ENCODE measurements at places on chromosomes 1 and 21.

DNA sequence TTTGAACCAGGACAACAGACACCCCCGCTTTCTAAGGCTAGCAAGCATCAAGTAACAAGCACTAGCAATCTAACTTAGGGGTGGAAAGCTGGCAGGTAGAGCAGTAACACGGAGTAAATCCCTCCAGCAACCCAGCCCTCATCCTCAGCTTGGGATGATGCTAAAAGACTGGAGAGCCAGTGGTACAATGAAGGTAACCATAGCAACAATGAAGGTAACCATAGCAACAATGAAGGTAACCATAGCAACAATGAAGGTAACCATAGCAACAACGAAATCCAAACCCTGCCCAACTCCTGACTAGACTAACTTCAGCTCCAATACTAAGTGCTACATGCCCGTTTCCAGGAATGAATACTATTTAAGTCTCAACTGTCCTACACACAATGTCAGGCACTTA, 22.2 kb upstream of the EIF4G3 start:
- DNase-seq: no peak

GRCh38 chr1:6244401-6245049, 546 bp downstream of the HES3 start:
- no peak for DNase-seq

- DNase-seq: no peak
Observed at GRCh38 chr1:185453496-185454192, 136.6 kb upstream of the IVNS1ABP start.

DNA sequence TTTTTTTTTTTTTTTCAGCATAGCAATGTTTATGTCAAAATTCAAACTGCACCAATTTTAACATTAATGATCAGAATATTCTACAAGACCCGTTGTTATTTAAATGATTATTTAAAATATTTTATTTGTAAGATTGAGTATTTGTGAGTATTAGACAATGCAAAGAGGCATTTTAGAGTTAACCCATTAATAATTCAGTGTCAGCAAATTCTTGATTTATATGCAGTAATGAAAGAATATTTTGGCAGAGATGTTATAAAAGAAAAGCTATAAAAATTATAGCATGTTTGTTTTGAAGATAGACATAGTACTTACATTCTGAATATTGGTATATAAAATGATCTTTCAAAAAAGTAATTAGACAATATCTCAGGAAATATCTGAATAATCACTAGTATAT, 269.5 kb upstream of the ZRANB2 start:
- DNase-seq: no peak

- peak; percentile 38 for DNase-seq
Observed at GRCh38 chr1:47931395-47931794, 65.8 kb downstream of the TRABD2B start.

DNA sequence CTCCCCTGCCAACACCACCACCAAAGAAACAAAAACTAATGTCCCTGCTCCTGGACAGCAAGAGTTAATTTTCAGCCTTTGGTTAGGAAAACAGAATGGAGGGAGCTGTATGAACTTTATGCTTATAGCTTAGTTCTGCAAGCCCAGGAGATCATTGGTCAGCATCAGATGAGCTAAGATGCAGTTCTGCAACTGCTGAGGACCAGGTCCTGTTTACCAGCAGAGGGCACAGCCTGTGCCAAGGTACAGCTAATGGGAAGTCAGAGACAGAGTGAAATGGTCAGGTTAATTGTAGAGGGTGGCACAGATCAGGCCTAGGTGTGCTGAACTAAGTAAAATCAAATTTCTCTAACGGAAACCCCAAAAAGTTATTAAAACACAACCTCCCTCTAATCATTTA, 161.3 kb downstream of the ROR1 start:
- DNase-seq: no peak

GRCh38 chr1:112544011-112544688, 35.4 kb downstream of the WNT2B start:
- no peak for DNase-seq

DNA sequence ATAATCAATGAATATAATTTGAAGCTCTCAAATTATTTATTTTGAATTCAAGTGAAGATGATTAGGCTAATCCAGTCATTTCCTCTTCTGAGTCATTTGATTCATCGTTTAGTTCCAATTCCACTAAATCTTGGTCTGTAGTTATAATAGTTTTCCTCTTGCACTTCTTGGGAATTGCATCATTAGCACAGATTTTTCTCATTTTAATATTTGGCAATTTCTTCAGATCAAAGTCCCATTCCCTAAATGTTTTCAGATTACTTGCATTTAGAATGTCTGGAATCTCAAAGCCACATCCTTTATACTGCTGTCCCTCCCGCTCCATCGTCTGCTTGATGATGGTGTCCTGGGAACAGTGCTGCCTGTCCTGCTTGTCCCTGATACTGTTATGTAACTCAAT, 43.5 kb downstream of the MAST2 start:
- DNase-seq: no peak

- no peak for DNase-seq
Observed at GRCh38 chr1:156366378-156367166, 2.4 kb upstream of the RHBG start.

DNA sequence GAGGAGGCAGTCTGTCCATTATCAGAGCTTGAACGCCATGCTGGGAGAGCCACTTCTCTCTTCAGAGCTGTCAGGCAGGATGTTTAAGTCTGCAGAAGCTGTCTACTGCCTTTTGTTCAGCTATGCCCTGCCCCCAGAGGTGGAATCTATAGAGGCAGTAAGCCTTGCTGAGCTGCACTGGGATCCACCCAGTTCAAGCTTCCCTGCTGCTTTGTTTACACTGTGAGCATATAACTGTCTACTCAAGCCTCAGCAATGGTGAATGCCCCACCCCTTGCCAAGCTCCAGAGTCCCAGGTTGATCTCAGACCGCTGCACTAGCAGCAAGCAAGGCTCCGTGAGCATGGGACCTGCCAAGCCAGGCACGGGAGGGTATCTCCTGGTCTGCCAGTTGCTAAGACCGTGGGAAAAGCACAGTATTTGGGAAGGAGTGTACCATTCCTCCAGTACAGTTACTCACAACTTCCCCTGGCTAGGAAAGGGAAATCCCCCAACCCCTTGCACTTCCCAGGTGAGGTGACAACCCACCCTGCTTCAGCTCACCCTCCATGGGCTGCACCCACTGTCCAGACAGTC, 32.5 kb downstream of the RGS13 start:
- no peak for DNase-seq

DNA sequence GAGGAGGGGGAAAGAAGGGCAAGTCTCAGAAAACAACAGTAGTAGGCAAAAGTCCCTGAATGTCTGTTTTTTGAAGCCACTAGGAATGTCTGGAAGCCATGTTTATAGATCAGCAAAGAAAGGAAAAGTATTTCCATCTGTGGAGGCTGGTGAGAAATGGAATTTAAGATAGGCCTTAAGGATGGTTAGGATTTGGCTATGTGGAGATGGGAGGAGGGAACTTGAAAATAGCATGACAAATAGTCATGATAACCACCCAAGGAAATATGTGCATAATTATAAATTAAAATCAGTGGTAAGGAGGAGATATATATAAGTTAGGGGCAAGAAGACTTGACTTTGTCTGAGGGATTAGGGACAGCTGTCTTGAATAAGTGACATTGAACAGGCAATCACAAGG, 33.8 kb upstream of the FGGY start:
- DNase-seq: no peak

DNA sequence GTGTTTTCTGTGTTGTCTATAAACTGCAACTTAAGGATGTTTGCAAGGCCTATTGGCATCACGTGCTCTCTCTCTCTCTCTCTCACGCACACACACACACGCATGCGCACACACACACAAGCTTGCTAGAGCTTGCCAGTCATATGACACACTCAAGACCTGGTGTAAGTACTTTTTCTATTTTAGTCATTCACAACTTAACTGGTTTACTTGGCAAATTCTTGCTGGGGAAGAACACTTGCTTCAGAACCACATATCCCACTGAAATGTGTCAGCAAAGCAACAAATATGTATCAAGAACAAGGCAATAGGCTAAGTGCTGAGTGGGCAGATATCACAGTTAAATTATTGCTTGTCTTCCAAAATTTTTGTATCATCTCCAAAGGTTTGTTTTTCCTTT, 107.8 kb downstream of the DISC1 start:
- no peak for DNase-seq
